Stimulated activated CD8-positive, alpha-beta memory T cell treated with anti-CD3 and anti-CD28 coated beads, Interleukin-7, amount 100 ng/mL, for 1 hour (primary cell): ENCODE measurements at places on chromosomes 4 and X.

- DNase-seq, result no peak
Measured at GRCh38 chr4:124234771-124235170, 477.8 kb downstream of the ANKRD50 start.

DNA sequence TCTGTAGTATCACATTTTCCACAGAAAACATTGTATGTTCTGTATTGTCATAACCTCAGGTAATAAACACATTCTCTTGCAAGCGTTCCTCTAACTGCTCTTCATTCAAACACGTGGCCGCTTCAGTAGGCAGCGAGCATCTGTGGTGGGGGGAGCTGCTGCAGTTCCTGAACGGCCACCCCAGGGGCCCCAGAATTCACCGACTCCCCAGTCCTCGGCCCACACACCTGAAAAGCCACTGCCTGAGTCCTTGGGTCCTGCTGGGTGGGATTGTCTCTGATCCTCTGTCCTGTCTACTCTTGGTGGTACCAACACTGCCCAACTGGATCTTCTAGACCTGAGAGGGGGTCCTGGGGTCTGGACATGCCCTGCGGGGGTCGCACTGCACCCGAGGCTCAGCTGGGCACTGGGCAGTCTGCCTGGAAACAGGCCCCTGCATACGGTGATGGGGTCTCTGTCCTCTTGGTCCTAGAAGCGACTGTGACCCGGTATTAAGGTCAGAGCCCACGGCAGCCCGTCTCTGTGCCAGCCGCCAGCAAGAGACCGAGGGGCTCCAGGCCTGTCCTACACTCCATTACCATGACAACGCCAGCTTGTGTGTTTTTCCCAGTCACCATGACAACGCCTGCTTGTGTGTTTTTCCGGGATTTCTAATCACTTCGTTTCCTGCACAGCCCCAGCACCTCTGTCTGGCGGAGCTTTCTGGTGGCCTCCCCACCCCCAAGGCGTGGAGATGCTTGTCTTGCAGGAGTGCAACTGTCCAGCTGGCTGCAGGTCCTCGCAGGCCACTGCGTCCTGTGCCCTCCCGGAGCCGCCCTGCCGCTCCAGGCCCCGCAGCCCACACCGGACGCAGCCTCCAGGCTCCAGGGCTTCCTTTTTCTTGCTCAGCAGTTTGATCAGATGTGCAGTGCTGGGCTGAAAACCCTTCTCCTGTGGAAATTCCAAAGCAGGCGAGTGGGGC, 16.0 kb downstream of the CTBP1 start:
- DNase-seq, result no peak

- no peak for DNase-seq
Measured at GRCh38 chr4:134708616-134709015, 507.0 kb upstream of the PABPC4L start.

GRCh38 chr4:17376205-17376604, 135.7 kb downstream of the QDPR start:
- DNase-seq, result no peak

DNA sequence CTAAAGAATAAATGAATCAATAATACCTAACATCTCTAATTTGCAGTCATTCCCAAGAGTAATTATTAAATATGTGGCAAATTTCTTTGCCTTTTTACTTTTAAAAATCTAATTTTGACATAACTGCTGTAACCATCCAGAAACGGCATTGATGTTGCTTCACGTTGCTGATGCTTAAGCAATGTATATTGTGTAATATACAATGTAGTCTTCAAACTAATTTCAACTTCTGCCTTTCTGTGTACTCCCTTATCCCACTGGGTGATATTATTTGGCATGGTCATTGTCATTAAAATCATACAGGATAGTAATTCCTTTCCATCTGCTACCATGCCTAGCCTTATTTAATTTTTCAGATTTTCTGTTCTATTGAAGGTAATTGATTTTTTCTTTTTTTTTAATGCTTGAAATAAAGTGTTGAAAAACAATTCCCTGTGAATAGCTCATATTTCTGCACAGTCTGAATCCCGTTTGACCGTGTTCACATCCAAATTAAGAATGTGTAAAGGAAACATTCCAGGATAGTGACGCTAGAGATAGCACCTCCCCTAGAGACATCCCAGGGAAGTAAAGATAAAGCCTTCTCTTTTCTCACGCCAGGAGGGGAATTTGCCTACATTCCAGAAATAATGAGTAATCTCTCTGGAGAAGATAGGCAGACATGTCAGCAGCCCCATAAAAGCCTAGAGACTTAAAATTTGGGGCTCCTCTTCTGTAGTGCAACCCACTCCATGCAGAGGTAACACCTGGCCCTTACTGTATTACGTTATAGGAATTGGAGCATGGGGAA, 8.6 kb downstream of the FAM200B start:
- DNase-seq, result no peak

DNA sequence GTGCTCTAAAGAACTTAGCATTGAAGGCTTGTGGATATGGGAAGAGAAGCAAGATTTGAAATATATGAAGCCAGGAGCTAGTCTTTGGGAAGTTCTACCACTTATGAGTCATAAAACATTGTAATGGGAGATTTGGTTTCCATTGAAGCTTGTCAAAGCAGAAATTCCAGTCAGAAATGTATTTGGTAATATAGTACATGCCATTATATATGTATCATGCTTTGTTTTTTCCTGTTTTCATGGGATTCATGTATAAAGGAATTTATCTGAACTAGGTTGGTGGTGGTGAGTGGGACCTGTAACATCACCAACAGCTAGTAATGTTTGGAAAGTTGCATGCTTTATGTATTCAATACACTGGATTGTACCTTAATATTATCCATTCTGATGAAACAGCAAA, 14.6 kb upstream of the DCAF8L2 start:
- no peak for DNase-seq

- DNase-seq, result no peak
Measured at GRCh38 chrX:136417806-136418205, 69.9 kb upstream of the BRS3 start.

DNA sequence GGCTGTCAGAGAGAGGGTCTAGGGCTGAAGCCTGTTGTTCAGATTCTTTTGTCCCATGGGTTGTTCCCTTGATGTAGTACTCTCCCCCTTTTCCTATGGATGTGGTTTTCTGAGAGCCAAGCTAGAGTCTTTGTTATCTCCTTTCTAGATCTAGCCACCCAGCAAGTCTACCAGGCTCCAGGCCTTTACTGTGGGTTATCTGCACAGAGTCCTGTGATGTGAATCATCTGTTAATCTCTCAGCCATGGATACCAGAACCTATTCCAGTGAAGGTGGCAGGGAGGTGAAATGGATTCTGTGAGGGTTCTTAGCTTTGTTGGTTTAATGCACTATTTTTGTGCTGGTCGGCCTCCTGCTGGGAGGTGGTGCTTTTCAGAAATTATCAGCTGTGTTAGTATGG, 109.5 kb downstream of the PRR32 start:
- no peak for DNase-seq

GRCh38 chr4:168662297-168662984, 165.6 kb downstream of the PALLD start:
- no peak for DNase-seq

GRCh38 chrX:23202326-23202725, 132.3 kb upstream of the PTCHD1 start:
- no peak for DNase-seq

DNA sequence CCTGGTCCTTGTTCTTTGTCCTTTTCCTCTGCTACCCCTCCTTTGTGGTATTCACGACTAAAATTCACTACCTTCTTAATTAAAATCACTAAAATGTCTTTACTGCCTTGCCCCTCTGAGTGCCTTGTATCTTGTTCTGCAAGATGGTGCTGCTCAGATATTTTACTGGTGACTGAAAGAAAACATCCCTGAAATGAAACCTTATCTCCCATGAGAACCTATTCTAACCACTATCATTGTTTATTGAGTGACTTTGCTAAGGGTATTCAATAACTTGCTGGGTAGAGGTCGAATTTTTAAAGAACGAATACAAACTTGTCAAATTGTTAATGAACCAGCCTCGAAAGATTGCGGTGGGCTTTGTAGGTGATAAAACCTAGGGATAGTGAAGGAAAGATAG, 52.8 kb downstream of the SPRY1 start:
- DNase-seq, result no peak

- no peak for DNase-seq
Measured at GRCh38 chr4:92344216-92344615, 40.5 kb downstream of the GRID2 start.

DNA sequence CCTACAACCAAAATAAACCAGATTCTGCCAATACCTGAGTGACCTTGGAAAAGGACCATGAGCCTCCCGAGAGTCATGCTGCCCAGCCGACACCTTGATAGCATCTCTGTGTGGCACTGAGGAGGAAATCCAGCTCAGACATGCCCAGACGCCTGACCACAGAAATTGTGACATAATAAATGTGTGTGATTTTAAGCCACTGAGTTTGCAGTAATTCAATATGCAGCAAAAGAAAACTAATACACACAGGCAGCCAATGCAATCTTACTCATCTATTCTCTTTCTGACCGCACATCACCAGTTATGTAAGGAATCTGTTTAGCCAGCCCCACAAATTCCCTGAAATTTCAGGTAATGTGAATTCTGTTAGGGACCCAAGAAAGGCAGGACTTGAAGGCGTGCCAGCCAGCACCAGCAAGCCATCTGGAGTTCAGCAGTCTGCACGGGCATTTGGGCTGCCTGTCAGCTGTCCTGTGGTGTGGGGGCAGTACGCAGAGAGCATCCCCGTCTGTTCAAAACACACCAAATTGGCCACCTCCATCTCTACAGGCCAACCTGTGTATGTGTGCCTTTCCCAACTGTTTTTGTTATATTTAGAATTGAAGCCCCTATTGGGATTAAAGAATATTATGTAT, 176.4 kb downstream of the NLGN4X start:
- DNase-seq, result no peak

DNA sequence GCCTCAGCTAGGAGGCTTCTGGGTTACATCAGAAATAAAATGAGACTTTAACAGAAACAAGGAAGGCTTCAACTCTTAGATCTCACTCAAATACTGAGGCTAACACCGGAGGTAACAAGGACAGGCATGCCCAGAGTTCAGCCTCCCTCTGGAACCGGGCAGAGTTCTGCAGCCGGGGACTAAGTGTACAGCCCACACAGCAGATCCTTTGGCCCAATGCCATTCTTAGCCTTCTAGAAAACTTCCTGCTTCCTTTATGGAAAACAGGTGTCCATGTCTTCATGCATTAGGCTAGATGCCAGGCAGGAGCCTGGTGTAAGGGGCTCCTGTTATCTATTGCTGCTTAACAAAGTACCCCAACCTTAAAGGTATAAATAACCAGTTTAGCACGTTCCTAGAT, 369.7 kb downstream of the BCOR start:
- no peak for DNase-seq

DNA sequence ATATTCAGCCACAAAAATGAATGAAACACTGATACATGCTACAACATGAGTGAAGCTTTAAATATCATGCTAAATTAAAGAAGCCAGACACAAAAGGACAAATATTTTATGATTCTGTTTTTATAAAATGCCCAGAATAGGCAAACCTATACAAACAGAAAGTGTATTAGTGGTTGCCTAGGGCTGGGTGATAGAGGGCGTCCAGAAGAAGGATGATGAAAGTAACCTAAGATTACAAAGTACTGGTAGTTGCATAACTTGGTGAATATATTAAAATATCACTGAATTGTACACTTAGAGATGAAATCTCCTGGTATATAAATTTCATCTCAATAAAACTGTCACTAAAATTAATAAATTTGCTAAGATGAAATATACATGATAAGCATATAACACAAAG, 67.5 kb downstream of the FBXW7 start:
- DNase-seq, result no peak

DNA sequence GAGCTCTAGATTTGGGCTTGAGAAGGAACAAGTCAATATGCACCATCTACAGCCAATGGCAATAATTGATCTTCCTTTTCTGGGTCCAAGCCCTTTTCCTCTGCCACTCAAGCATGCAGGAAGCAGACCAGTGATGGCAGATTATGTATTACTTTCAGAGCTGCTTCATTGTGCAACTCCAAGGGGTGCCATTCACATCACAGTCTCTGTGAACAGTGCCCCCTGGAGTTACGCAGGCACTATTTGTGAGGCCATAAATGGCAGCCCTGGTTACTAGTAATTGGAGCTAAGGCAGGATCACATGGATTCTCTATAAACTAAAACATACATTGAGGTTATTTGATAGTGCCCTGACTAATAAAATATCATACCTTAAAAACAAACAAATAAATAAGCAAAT, 313.4 kb upstream of the SLC7A11 start:
- DNase-seq, result no peak

GRCh38 chr4:121998024-121998423, 46.2 kb upstream of the TRPC3 start:
- DNase-seq, result no peak

DNA sequence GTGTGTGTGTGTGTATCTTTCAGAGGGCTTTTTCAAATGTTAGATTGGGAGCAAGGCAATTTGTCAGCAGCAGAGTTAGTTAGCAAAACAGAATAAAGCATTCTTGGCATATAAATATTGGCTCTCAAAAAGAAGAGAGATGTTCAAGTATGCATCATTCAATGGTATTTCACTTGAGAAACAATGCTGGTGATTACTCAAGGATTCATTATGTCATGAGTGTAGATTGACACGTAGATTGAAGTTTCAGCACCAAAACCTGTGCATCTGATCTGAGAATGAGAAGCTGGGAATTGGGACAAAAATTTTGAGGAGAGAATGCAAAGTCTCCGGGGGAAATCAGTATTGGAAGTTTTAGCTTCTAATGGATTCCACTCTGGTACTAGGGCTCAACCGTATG, 241.4 kb downstream of the FRMPD4 start:
- no peak for DNase-seq

DNA sequence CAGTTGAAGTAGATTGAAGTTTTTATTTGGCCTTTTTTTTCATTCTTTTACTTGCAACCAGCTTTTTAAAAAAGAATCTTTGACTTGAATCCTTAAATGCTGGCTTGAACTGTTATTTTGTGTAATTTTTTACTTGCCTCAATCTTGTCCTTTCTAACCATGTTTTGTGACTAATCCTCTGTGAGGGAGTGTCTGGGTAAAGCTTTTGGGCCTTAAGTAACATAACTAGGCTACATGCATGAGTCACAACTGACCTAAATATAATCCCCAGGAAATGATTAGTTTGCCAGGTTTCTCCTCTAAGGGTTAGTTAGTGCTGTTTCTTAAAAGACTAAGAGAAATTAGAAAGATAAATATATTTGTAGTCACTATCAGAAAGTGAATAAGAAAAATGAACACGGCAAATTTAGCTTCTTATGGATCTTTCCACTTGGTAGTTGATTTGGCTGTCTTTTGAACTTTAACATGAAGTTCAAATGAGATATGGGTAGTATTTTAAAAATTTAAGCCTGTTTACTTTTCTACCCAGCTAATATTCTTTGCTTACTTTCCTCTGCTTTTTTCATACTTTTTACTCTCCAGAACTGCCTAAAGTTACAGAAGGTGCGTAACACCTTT, 13.0 kb downstream of the EXOC1 start:
- no peak for DNase-seq

DNA sequence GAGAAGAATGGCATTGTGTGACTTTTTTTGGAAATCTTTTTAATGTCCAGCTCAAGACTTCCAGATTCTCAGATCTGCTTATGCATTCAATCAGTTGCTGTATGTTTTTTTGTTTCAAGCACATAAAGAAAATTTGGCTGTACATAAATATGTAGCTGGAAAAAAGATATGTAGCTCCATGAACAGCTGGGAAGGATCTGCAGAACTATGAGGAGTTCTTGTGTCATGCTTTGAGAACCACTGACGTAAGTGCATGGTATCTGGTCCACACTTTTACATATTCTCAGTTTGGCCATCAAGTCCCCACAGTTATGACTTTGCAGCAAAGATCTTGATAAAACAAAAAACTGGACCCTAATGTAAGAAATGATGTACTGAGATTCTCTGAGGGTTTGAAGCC, 165.9 kb downstream of the KIT start:
- no peak for DNase-seq
